ENCODE measurements at places on chromosomes 3 and 15.

GRCh38 chr3:57803647-57804081 is 47.6 kb downstream of the SLMAP start:
- DNase-seq = no peak

DNA sequence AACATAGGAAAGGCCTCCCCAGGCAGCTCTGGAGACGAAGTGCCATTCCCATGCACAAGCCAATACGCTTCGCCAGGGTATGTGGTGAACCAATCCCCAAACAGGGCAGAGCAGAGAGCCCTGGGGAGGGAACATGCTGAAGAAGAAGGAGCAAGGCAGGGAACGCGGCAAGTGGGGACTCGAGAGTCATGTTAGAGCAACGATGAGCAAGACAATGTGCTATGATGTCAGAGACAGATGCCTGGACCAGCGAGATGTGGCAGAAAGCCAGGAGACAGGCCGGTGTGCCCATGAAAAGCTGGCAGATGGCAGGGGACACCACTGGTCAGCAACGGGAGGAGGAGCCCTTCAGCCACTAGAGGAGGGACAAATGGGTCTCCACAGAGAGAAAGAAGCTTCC is 39.6 kb downstream of the NIPA2 start:
- no peak for DNase-seq

GRCh38 chr15:30062881-30063280 is 19.9 kb upstream of the GOLGA8J start:
- DNase-seq = no peak

- DNase-seq = no peak
These were observed 128.4 kb downstream of the CTNNB1 start for GRCh38 chr3:41327718-41328117.

GRCh38 chr3:134212967-134213665 is 37.5 kb downstream of the RYK start:
- peak; percentile 68 for DNase-seq

DNA sequence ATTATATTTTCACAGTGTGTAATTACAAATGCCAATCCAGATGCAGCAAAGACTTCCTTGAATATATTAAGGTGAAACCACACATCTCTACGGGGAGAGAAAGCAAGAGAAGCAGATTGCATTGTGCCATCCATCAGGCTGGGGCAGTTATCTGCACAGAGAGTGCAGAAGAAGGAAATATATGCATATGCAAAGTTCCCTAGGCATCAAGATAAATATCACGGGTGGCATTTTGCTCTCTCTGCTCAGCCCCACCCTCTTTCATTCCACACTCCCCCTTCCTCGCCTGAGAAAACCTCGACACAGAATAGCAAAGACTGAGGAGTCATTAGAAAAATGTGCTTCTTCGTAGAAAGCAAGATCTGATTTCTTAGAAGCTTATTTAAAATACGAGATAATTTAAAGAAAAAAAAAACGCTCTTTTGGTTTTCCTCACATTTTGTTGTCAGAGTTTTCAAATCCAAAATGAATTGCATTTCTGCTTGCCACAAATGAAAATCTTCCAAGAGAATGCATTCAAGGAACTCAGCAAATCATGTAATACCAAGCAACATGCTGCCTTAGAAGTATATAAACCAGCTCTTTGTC is 283.2 kb upstream of the LMCD1 start:
- no peak for DNase-seq

GRCh38 chr15:78796510-78796909 is 14.8 kb downstream of the ADAMTS7 start:
- DNase-seq = no peak

DNA sequence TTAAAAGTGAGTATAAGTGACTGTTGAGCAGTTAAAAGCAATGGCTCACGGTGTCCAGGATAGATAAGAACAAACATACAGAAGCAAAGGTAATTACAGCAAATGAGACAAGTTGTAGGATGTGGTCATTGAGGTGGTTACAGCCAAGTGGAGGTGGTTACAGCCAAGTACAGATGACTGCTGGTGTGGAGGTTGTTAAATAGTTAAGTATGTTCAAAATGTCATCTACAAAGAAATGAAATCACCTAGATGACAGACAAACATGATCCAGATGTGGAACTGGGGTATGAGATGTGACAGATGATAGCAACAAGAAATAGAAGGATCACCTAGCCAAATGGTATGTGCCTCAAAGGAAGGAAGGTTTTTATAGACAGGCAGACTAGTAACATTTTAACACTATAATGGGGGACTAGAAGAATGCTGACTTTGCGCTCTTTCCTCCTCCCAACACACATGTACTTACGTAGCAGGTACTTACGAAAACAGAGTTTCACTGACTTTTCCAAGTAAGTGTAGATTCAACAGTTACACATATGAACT is 6.8 kb upstream of the ANKRD28 start:
- DNase-seq = no peak

DNA sequence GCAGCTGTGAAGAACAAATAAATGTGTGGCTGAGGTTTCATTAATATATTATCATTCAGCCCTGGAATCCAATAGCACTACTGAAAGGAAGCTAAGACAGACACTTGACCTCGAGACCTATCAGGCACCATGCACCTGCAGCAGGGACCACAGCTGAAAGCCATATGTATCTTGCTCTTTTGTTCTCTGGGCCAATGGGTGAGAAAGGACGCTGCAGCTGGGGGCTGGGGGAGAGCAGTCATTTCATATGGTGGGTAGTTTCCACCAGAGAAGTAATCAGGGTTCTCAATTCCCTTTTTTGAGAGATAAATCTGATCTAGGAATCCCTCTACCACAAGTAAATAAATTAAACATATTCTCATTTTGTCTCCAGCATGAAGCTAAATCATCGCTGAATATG is 225.6 kb upstream of the STRIT1 start:
- no peak for DNase-seq

- no peak for DNase-seq
These were observed 5.5 kb downstream of the B4GALT4 start for GRCh38 chr3:119235151-119235550.

DNA sequence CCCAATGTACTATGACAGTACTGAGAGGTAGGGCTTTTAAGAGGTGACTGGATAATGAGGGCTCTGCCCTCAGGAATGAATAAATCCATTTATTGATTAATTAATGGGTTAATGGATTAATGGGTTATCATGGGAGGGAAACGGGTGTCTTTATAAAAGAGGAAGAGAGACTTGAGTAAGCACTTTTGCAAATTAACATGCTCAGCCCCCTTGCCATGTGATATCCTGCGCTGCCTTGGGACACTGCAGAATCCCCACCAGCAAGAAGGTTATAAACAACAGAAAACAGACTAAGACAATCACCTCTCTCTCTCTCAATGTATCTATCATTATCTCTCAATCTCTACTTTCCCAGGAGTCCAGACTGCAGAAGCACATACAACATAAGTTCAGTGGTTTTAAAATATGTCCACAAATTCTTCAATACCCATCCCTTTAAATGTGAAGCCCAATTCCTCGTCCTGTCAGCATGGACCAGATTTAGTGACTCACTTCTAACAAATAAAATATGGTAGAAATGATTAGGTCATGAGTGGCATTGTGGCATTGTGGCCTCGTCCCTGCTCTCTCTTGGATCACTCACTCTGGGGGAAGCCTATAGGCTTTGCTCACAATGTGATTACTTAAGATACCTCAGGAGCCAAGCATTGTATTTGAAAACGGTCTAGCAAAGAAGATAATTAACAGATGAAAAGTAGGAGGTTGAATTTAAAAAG is 40.0 kb upstream of the IL12A start:
- DNase-seq = no peak

- peak; percentile 12 for DNase-seq
These were observed 30.6 kb upstream of the ZSCAN2 start for GRCh38 chr15:84570164-84570735.

- no peak for DNase-seq
These were observed 132.6 kb downstream of the DIPK2A start for GRCh38 chr3:144104186-144104585.

DNA sequence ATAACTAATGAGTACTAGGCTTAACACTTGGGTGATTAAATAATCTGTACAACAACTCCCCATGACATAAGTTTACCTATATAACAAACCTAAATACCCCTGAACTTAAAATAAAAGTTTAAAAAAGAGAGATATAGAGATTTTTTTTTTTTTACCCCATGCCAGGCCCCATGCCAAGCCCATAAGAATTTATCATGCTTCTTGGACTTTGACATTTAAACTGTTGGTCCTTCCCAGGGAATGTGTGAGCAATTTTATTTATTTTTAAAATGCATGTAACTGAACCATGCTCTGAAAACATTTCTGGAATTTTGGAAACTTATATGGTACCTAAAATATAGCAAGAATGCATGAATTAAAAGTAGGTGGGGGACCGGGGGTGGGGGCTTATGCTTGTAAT is 26.3 kb downstream of the KLHL6 start:
- no peak for DNase-seq

DNA sequence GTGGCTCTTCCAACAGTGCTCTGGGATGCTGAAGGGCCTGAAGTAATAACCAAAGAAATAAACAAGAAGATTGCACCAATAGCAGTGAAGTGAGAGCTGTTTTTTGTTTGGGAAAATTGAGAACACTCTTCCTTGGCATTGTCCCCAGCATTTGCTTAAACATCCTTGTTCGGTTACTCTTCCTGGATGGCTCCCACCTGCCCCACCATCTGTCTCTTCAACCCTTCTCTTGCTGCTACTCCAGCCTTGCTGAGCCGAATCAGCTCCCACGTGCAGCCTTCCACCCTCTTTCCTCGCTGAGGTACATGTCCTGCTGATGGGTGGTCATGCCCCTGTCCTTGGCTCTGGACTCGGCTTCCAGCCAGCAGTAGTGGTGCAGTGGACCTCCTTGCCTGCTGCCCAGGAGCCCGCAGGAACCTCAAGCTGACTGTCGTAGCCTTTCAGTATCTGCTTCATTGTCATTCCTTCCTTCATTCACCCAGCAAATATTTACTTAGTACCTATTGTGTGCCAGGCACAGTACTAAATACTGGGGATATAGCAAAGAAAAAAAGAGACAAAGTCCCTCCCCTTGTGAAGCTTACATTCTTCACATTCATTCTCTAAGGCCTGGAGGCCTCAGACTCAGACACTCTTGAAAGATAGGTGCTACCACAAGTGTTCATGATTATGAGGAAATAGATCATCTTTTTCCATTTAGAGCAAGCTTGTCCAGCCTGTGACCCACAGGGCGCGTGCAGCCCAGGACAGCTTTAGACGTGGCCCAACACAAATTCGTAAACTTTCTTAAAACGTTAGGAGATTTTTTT is 17.1 kb upstream of the VILL start:
- DNase-seq = no peak

GRCh38 chr3:186226482-186226881 is 117.6 kb upstream of the ETV5 start:
- no peak for DNase-seq

DNA sequence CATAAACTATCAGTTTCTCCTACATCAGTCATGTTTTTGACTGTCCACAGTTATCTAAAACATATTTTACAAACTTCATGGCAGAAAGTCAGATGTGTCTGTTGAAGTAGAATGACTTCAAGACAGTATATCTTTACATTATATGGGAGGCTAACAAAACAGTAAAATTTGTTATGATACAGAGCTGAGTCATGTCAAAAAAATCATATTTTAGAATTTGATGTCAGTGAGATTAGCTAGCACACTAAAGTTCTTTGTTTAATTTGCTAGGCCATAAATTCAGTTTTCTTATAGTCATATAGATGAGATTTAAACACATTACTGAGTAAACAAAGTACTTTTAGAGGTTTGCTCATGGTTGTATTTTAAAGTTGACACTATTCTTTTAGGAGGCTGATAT is 80.3 kb upstream of the IGSF10 start:
- DNase-seq = no peak

- no peak for DNase-seq
These were observed 230.6 kb upstream of the PEX5L start for GRCh38 chr3:180267202-180267843.

GRCh38 chr3:124577494-124578167 is 152.6 kb upstream of the UMPS start:
- no peak for DNase-seq

DNA sequence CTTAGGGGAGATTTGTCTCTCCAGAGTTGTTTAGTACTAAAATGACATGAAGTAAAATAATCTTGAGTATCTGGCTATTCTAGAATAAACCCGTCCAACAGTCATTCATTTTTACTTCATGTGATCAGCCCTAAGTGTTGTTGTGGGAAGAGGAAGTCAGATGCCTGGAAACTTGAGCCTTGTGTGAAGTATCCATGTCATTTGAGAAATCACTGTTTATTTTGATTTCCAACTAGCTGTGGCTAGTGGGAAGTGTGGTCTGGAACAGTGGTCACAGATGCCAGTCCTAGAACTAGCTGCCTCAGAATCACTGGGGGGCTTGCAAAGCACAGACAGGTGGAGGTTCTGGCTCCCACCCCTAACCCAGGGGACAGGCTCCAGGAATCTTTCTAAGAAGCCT is 77.7 kb upstream of the LIMD1 start:
- DNase-seq = no peak

GRCh38 chr3:64187065-64187959 is 38.0 kb downstream of the PRICKLE2 start:
- no peak for DNase-seq

DNA sequence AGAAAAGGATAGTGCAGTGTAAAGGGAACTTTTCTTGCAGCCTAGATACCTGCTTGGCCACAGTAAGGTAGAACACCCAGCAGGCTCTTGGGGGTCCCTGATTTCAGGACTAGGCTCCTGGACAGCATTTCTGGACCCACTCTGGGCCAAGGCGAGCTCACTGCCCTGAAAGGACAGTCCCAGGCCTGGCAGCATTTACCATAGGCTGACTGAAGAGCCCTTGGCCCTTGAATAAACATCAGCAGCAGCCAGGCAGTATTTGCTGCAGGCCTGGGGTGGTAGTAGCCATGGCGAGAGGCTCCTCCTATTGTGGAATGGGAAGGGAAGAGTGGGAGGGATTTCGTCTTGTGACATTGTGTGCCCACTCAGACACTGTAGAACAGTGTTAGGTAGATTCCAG is 529.2 kb downstream of the TUSC7 start:
- no peak for DNase-seq

- DNase-seq = no peak
These were observed 7.3 kb downstream of the FYCO1 start for GRCh38 chr3:45988362-45988761.

DNA sequence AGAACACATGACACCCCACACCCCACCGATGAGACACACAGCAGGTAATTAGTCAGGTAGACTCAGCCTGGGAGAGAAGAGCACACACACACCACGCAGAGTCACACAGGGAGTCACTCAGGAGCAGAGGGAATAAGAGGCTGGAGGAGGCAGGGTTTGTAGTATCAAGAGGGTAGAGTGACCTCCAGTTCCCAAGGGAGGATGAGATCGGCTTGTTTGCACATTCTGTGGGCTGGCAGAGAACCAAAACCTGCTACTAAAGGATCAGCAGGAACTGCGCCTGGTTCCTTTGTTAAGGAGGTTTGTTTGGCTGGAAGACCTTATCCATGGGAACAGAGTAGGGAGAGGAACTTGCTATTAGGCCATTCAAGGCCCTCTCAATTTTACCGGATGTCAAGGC is 281.4 kb upstream of the SLCO3A1 start:
- no peak for DNase-seq

GRCh38 chr3:52537726-52538421 is 1.5 kb downstream of the UQCC5 start:
- no peak for DNase-seq
